ENCODE measurements at places on chromosomes 6 and 20.

- DNase-seq = no peak
Observed at GRCh38 chr20:41432746-41433145, 66.1 kb upstream of the EMILIN3 start.

- no peak for DNase-seq
Observed at GRCh38 chr20:17898548-17898994, 70.0 kb downstream of the SNX5 start.

DNA sequence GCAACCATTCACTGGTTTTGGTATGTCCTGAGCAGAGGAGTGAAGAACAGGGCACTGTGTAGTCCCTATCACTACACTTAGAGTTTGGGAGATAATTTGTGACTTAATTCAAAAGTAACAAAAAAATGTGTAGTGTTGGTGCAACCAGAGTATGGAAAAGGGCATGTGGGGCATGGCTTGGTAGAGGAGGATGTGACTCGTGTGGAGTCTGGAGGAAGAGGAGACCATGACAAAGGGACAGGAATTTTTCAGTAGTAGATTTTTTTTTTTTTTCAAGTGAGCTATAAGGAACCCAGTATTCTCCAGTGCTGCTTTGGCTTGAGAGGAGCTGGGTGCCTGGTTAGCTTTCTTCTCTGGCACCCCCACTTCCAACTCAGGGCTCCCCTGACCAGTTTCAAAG, 5.1 kb downstream of the MTRES1 start:
- DNase-seq = no peak

DNA sequence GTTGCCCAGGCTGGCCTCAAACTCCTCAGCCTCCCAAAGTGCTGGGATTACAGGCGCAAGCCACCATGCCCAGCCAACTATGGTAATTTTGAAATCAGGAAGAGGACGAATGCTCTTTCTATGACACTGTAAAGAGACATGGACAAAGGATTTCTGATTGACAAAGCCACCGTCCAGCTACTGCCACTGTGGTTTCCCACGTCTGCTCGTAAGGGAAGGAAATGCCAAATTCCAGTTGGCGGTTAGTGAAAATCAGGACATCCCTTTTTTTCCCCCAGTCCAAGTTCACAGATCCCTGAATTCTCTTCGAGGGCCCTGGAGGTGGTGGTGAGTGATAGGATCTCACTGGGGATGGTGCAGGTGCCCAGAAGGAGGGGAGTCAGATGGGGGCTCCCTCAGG, 31.2 kb downstream of the SNAI1 start:
- no peak for DNase-seq

DNA sequence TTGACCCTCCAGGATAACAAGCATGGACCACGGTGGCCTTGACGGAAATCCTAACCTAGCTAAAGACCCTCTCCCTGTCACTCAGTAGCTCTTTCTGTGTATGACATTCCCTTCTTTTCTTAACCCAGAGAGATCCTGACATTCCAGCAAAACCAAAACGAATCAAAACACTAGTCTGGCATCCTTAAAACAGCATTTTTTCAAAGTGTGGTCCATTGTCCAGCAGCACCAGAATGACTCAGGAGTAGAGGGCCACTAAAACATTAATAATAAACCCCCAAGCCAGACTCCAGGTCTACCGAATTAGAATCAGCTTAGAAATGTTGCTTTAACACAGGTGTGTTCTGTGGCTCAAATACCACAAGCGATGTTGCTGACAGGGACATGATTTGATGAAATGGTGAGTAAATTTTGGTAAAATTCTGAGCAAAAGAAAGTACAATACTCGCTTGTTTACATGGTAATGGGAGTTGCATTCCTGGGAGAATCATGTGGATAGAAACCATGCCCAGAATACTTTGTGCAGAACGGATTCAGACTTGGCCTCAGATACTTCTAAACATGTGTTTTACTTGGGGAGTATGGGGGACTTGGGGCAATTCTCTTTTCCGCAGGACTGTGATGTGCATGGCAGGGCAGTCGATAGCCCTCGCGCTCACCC, 174.2 kb upstream of the KCNG1 start:
- no peak for DNase-seq

- no peak for DNase-seq
Observed at GRCh38 chr6:3819161-3820110, 29.7 kb upstream of the FAM50B start.

- DNase-seq = no peak
Observed at GRCh38 chr20:3686867-3687321, 5.1 kb upstream of the ADAM33 start.

DNA sequence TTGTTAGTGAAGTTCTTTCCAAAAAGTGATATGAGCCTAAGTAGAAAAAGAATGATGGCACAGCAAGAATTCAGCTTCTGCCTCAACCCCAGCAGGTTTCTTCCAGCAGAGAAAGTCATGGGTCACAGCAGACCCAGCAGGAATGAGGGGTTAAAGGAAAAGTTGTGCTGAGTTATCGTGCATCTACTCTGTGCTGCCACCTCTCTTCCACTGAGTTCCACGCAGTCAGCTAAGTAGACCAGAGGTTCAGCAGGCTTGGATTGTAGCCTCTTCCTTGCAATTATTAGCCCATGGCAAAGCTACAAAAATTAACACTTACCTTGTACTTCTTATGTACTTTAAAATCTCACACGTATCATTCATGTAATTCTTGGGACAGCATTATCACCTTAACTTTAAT, 510.8 kb downstream of the PTPRT start:
- DNase-seq = no peak

DNA sequence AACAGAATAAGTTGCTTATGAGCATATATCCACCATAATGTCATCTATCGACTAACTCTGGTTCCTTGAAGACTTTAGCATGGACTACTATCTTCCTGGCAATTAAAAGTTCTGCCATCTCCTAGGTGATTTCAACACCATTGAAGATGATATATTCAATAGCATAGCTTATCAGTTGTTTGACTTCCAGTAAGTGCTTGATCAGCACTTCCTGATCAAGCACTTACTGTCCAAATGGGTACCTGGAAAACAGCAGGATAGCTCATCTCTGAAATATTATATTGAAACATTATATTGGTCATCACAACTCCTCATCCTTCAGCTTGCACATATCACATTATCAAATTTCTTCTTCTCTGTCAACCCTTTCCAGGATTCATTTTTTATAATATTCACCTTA, 75.5 kb upstream of the HMGCLL1 start:
- DNase-seq = no peak

- DNase-seq = no peak
Observed at GRCh38 chr6:125751334-125751916, 2.0 kb downstream of the HEY2 start.

Data from GM12891 (cell line).